Stimulated activated CD4-positive, alpha-beta T cell treated with anti-CD3 and anti-CD28 coated beads, TNF-alpha, amount 100 ng/mL, for 4 hours (primary cell): ENCODE measurements at places on chromosomes 5 and 9.

DNA sequence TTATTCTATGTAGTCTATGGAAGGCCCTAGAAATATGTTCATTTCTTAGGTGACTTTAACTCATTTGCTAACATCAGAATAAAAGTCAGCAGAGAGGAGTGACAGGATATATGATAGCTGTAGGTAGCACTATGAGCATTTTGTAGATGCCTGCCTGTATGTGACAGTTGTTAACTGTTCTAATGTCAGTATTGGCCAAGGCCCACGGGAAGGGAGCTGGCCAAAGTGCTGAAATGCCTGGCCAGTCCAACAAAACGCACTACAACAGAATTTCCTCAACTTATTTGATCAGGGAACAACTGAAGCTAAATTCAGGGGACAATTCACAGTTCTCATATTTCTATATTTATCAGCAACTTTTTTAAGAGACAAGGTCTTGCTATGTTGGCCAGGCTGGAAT is 20.8 kb downstream of the SV2C start:
- DNase-seq = no peak

- DNase-seq = no peak
Measured at GRCh38 chr9:31119890-31120454, 1264.5 kb upstream of the ACO1 start.

- no peak for DNase-seq
Measured at GRCh38 chr9:114071197-114071795, 6.8 kb downstream of the AMBP start.

- DNase-seq = no peak
Measured at GRCh38 chr5:92041206-92041605, 658.1 kb upstream of the ARRDC3 start.

DNA sequence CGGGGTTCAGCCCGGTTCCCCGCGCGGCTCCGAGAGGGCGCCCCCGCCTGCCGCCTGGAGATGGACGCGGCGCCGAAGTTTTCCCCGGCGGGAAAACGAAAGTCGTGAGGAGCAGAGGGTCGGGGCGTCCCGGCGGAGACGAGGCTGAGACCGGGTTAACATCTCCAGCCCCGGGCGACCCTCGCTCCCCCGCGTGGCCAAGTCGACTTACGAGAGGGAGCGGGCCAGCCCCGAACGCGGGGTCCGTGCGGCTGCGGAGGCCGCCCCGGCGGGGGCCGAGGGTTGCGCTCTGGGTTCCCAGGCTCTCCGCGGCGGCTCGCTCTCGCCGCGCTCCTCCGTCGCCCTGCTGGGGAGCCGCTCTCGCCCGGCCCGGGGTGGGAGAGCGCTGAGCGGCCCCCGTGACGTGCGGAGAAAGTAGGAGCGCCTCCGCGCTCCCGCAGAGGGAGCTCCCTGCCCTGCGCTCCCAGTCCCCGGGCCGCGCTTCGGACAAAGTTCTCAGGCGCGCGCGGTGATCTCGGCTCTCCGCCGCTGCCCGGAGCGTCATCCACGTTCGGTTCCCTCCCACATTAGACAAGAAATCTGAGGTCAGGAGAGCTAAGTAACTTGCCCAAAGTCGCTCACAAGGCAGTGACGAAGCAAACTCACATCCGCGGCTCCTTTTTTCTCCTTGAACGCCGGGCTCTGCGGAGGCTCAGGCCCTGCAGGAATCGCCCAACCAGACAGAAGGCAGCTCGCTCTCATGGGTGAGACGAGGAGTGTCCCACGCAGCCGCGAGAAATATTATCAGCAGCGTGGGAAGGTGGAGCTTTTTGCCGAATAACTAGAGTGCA is 1.2 kb upstream of the GCNT4 start:
- DNase-seq = no peak

DNA sequence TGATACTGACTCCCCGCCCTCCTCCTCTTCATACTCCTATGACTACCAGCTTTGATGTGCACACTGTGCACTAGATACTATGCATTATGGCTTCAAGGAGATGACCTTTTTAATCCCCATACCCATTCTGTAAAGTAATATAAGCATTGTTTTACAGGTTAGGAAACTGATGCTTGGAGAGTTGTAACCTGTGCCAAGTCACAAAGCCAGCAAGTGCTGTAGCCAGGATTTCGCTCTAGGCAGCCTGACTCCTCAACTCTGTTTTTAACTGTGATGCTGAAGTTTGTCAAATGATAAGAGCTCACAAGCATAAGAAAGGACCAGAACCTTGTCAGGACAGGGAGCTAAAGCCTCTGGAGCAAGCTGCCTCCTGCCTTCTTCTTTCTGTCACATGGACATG is 461.3 kb downstream of the TMEM232 start:
- no peak for DNase-seq

DNA sequence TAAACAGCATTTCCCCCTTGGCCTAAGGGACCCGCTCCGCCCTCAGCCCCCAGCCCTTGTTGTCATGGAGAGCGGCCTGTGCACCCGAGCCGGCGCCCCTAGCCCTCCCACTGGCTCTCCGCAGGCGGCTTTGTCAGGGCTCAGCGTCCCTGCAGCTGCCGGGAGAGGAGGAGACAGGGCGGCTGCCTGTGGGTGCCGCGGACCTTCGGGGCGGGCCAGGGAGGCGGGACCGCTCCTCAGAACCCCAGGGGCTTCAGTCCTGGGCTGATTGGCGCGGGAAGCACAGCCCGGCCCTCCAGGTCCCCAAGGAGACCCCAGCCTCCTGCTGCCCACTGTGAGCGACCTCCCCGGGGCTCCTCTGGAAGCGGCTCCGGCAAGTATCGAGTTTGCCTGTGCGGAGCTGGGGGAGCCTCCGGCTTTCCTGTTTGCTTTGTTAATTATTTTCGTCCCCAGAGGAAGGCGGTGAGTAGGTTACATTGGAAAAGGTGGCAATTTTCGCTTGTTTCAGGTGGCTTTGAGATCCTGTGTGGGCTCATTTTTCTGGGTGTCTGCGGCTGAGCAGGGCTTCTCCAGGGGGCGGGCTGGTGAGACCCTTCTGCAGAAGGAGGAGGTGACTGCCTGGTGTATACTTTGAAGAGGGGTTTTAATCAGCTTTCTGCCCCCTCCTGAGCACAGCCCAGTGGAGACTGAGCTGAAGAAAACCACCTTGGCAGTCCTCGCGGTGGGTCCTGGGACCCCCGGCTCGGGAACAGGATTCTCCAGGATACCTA is at the start of gene FGD3:
Gene FGD3 (plus strand): TSS at position 256 of the 770 bp plus-strand sequence. CDS start 28,734 bp downstream, outside the sequence.
- DNase-seq = no peak

DNA sequence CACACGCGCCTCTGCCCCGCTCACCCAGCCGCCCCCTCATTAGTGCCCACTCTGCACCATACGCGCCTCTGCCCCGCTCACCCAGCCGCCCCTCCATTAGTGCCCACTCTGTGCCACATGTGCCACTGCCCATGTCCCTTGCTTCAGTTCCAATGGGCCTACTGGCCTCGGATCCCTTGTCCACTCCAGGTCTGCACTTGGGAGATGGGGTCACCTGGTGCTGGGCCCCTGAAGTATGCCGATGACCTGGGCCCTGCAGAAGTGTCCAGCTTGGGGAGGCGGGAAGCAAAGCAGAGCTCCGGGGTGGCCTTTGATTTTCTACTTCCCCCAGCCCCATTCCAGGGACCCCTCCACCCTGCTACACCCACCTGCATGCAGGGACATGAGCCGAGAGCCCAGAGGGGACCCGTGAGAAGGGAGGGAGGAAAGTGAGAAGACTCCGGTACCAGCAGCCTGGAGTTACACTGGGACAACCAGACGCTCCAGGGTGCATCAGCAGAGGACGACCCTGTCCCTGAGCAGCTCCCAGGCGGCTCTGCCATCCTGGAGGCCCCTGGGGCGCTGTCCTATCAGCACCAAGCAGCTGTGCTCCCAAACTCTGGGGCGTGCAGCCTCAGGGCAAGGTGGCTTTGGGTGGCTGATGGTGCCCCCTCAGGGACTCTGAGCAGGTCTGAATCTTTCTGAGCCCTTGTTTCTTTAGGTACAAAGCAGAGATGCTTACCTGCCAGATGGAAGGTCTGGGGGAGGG is 140.8 kb downstream of the RXRA start:
- DNase-seq = no peak
